H7 (cell line): ENCODE measurements at places on chromosomes 16 and 17. TPM values are rescaled to one million over a fixed set of nuclear protein-coding genes. Genes with fewer than 3 reads are reported as not detected.

The NACA2 gene
- total RNA-seq: not detected in 2 replicates

The KRTAP4-6 gene
- not detected in 2 replicates for total RNA-seq

DNA sequence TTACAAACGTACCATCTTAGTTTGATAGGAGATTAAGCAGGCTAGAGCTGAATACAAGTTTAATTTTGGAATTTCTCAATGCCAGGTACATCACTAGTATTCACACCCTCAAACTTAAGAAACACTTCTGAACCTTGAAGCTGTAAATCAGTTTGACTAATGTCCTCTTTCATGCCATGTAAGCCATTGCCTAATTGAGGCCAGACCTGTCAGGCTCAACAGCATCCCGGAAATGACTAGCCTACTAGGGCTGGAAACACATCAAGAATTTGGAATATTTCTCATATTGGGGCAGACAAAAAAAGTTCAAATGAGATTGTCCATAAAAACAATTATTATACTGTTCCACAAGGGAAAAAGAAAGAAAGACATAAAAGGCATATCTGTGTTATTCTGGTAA is 1.7 kb downstream of the USP32 start:
- DNase-seq: no peak

DNA sequence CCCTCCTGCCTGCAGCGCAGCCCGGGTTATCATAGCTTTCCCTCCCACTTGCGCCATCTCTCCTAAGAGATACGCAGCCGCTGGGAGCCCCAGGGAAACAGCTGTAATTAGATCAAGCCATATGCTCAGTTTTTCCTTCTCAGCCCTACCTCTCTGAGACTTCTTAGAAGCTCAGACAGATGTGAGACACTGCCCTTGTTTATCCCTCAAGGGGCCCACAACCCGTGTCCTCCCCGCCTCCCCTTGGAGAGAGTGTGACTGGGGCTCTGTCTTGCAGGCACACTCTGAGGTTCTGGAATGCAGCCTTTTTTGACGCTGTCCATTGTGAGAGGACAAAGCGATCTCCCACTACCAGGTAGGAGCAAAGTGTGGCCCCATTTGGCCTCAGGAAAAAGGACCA is 31.2 kb downstream of the CIBAR2 start:
- peak; percentile 75 for DNase-seq

DNA sequence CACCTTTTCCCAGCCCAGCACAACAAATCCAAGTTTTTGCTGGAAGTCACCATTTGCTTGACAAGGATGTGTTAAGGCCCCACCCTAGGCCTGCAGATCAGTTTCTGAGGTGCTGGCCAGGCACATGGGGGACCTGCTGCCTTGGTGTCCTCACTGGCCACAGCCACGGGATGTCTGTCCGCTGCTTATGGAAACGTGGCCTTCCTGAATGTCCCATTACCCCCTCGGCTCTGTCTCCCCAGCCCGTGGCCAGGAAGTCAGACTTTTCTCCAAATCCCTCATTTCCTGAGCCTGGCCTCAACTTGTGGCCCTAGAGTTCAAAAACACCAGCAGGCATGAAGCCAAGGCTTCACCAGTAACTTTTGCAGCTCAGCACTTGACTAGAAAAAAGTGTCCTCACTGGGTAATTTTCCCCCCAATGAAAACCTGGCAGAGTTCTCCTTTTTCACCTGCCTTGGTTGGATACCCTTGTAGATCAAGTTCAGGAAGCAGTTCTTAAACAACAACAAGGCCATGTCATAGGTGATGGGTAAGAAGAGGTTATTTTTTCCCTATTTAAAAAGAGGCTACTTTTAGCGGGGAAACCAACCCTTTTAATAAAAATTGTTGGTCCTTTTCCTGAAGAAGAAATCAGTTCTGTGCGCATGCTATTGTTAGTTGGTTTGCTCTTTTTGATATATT is 80.8 kb downstream of the SOCS1 start:
- no peak for DNase-seq

DNA sequence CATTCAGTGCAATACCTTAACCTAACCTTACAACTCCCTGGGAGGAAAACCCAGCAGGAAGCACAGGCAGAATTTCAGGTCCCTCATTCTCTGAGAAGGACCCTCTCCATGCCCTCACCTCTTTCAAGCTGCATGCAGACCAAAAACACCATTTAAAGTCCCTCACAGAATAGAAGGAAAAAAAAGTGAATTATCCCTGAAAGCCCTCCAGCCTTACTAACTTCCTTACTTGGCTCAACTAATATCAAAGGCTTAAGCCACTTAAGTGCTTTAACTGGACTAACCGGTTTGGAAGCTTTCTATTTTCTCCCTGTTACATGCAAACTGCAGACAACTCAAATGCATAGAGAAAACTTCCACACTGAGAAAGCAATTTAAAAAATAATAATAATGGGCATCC is 60.5 kb downstream of the ADAMTS18 start:
- no peak for DNase-seq

- DNase-seq: no peak
Measured at GRCh38 chr17:8393470-8394231, 4.0 kb downstream of the RNF222 start.

- DNase-seq: peak; percentile 38
Measured at GRCh38 chr16:48041981-48042421, 113.8 kb downstream of the ABCC12 start.
